ENCODE measurements at places on chromosomes 4 and X.

DNA sequence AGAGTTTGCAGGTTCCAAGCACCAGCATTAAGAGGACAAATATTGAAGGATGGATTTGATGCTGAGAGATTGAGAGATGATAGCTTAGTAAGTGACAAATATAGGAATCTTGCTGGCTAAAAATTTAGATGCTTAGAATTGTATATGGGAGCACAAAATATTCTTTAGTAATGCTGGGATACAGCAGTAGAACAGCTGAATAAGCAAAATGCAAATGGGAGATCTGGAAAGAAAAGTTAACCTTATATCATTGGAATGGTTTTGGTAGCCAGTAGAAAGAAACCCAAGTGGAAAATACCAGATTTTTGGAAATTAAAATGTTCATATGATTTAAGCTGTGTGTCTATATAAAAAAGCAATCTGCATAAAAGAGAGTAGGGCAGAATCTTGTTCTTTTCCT is 308.6 kb upstream of the CPEB2 start:
- DNase-seq, result no peak

DNA sequence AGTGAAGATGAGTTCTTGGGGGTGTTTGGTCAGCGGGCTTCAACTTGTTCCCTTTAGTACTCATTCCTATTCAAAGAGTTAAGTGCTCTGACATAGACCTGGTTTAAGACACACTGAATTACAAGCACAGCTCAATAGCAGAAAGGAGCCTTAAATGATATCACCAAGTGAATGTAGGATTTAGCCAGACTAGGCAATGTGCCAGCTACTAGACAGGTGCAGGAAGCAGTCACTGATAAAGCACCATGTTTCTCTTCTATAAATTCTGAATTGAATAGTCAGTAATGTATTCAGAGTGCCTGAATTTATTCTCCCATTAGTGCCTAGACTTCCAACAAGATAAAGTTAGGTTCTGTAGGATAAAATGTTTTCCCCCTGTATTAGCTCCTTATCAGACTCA is 63.6 kb downstream of the ASB9 start:
- no peak for DNase-seq

- DNase-seq, result no peak
Measured at GRCh38 chr4:99983289-99983943, 33.3 kb upstream of the H2AZ1 start.

DNA sequence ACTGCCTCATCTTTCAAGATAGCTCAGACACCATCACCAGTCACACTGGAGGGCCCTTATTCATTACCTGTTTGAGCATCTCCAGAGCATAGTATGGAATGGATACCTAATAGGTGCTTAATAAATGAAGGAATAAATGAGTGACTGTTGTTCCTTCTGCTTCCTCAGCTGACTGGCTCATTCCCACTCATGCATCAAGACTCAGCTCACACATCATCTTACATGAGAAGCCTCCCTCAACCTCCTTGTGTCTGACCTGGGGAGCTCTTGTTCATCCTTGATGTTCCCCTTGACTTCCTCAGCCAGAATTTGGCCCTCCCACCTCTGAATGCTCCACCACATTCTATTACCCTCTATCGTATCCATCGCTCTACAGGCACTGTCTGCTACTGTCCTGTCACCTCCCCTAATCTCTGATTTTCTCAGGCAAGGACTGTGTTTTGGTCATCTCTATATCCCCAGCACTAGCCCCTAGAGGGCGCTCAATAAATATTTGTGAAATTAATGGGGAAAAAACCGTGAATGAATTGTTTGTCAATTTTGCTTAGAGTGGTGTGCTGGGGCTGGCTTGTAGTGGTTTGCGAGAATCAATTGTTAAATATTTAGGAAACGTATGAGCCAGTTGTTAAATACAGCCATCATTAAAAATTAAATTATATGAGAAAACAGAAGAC is 88.3 kb downstream of the NHSL2 start:
- peak; percentile 68 for DNase-seq

DNA sequence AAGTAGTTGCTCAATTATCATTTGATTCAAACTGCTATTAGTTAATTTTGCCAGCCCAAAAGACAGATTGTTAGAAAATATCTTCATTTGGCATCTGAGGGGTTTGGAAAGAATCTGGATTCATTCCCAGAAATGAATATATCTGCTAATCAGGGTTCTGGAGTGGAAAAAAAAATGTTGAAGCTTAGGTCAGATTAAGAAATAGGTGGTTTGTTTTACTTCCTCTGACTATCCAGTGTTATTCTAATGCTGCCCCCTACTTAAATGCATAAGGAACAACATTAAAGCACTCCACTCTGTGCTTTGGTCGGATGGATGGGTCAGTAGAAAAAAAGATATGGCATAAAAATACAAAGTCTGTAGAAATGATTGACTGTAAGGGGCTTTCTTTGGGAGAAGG is 89.0 kb downstream of the LUZP4 start:
- DNase-seq, result no peak

DNA sequence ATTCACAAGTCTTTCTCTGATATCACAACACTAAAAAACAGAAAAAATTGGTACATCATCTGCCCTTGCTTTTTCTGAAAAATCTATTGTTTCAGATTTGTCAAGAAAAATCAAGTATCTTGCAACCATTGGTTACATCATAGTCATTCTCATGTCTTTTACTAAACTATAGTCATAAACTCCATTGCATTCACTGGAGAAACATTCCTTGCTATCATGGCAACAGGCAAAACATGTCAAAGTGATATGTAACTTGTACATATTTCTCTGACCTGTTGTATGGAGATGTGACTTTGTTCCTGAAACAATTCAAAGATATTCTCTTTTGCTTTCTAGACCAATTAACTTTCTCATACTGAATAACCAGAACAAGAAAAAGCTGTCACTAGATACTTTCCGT is 121.9 kb upstream of the ANK2 start:
- no peak for DNase-seq

All from eye (tissue), 1 donor.